NCI-H1436 treated with DMSO at 0.1 percent for 48 hours (cell line): ENCODE measurements at places on chromosomes 7 and 10.

DNA sequence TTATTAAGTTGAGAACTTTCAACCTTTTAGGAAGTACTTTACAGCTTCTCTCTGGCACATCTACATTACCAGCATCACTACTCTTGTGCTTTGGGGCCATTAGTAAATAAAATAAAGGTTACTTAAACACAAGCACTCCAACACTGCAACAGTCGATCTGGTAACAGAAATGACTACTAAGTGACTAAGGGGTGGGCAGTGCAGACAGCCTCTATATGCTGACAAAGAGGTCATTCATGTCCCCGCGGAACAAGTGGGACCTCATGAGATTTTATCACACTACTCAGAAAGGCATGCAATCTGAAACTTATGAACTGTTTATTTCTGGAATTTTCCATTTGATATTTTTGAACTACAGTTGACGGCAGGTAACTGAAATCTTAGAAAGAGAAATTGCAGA lies 111.3 kb upstream of the DNAJB12 start:
- DNase-seq: no peak

DNA sequence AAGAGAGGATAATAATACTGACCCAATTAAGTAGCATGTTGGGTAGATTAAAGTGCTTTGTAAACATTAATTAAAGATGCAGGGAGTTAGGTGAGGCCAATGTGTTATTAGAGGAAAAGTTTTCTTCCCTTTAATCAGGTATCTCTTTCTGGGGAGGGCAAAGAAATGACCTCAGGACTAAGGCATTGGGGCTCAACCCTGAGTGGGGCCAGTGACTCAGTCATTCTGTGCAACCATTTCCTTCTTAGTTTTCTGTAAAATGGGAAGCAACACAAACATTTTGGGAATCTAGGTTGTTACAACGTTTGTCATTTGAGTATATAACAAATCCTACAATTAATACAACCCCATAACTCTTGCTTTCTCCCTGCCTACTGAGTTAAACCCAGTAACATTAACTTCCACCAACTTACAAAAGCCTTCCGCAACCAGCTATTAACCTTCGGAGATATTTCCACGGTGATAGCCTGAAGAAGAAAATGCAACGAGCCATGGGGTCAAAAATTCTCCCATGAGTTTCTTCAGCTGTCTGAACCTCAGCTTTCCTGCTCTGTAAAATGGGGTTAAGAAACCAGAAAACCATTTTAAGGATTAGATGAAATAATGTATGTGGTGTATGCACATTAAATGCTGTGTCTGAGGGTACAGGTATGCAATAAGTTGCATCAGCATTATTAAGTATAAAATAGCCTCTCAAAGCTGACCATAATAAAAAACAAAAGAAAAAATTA lies 965 bp upstream of the PROSER2 start:
- DNase-seq: no peak

DNA sequence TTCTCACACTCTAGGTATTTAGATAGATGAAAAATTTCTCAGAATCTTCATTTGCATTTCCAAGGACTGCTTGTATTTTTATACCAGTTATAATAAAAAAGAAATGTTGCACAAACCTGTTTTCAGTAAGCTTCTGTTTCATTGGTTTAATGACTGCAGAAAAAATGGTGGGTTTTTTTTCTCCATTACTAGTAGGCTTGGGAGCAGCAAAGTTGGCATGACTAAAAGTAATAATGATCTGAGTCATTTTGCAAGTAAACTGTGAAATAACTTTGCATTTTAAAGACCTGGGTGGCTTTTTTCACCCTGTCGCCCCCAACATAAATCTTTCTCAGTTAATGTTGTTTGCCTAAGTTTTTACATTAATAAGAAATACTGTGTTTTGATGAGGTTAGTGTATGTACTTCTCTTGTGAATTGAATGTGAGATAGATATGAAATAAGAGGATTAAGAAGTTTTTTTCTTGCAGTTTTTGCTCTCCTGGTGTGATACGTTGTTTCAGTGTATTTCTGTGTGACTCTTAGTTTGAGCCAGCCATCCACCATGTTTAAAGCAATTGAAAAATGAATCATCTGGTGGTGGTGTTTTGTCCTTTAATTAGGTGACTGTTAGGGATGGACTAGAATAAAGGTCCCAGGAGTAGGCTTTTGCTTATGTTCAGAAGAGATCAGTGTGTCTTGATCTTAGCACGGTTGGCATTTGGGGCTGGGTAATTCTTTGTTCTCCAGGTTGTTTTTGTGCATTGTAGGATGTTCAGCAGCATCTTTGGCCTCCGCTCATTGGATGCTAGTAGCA lies 1.8 kb downstream of the GNAI1 start:
- DNase-seq: no peak

- no peak for DNase-seq
Measured at GRCh38 chr7:98474558-98474957, 73.7 kb upstream of the BAIAP2L1 start.

- DNase-seq: peak; percentile 59
Measured at GRCh38 chr7:81790120-81790500, 20.3 kb upstream of the HGF start.

GRCh38 chr10:113823389-113823788 lies 30.5 kb downstream of the DCLRE1A start:
- no peak for DNase-seq

- no peak for DNase-seq
Measured at GRCh38 chr10:67550838-67551402, 145.1 kb downstream of the CTNNA3 start.

GRCh38 chr7:57638666-57639065 lies 188.7 kb downstream of the ZNF716 start:
- no peak for DNase-seq

GRCh38 chr10:25061711-25062449 lies 45.5 kb downstream of the THNSL1 start:
- no peak for DNase-seq

DNA sequence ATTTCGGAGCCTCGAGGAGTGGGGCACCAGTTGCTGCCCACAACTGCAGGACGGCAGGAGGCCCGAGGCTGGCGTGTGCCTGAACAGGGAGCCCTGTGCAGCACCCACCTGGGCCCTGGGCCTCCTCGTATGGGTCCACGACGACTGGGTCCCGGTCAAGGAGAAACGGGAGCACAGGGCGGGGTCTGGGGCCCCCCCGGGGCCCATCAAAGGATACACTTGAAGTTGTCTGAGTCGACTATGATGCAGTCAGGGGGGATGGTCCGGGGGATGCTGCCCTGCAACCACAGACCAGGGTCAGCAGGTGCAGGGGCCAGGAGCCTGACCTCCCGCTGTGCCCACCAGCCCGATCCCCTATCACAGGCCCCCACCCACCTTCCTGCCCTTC lies 28.5 kb upstream of the NKX6-2 start:
- DNase-seq: no peak

- no peak for DNase-seq
Measured at GRCh38 chr7:49297958-49298357, 373.6 kb downstream of the CDC14C start.

- no peak for DNase-seq
Measured at GRCh38 chr10:110326351-110327032, 21.8 kb upstream of the SMNDC1 start.

DNA sequence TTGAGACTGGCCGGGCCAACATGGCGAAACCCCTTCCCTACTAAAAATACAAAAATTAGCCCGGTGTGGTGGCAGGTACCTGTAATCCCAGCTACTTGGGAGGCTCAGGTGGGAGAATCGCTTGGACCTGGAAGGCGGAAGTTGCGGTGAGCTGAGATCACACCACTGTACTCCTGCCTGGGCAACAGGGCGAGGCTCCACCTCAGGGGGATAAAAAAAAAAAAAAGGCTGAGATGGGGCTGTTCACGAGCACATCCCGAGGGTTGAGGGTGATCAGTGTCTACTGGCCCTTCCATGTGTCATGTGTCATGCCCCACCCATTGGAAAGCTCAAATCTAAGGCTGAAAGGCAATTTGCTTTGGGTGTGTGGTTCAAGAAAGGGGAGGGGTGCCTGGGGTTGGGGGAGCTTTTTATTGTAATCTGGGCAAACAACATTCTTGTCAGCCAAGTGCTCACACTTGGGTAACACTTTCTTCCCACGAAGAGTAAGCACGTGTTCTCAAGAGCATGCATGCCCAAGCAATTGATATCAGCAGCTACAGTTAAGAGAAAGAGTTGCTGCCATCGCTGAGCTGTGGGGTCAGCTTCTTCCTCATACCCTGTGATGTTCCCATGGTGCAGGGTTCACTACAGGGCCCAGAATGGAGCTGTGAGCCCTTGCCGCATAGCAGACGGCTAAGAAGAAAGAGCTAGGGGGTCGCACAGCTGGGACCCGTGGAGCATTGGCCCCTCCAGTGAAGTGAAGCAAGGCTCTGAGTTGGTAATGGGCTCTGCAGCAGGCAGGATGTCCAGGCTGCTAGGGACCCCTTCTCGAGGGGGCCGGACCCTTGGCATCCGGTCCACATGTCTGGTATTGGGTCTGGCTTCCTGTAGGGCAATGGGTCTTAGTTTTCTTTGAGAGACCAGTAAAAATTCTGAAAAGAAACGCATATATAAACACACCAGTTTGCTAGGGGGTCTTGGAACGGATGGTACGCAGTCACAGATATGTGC lies 9.9 kb upstream of the ACSL5 start:
- no peak for DNase-seq

DNA sequence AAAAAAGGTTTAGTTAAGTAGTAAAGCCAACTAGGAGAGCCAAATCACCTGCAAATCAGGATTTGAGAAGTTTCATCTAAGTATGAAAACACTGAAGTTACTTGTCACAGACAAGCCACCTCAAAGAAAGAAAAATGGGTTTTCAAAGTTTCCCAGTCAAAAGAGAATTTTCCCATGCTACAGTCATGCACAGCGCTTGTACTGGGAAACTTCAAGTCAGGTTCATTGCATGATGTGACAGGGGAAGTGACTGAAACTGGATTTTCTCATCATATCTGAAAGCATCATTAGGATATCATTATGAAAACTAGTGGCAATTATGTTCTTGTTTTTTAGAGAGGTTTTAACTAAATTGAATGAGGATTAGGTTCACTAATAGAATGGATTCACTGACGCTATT lies 167.0 kb downstream of the SGMS1 start:
- no peak for DNase-seq

DNA sequence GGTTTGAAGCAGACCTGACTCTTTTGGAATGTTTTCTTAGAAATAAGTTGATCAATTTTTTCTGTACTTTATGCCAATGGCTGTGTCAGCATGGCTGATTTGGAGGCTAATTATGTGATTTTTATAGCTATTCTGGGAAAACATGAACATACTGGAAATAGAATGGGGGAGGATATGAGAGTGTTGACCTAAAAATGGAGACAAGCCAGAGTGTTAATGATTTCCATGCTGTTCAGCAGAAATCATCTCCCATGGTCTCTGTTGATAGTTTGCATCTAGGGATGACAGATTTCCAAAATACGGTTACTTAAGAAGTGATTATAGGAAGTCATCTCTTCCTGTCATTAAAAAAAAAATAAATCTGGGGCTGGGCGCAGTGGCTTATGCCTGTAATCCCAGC lies 32.7 kb upstream of the DMTF1 start:
- no peak for DNase-seq
